ENCODE measurements at places on chromosomes 16 and 17. TPM values are rescaled to one million over a fixed set of nuclear protein-coding genes. Genes with fewer than 3 reads are reported as not detected.

GRCh38 chr17:50345432-50346312 lies at the start of gene XYLT2:
Gene XYLT2 (plus strand): TSS chr17:50346126. CDS start chr17:50346141, 15 bp downstream.
- H3K4me1 ChIP-seq: peaks cover 41% of the 10 kb centered on the region
- H3K36me3 ChIP-seq: peaks cover 1% of the 10 kb centered on the region
- peak; percentile 92 for DNase-seq

DNA sequence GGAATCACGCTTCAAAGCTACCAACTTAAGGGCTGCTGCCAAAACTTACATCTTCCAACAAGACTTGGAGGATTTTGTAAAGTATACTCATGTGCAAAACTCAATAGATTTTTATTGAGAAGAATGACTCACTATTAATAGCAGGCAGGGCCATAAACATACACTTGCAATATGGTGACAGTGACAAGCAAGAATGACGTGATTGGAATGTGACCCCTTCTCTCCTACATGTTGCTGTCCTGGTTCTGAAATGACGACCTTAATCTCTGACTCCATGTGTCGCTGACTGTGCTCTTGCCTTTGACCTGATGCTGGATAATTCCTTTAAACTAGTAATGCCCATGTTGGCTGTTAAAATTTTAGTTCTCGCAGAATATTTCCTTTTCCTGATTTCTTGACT lies 174.5 kb downstream of the PARN start:
- no peaks in the 10 kb centered on the region for H3K4me1 ChIP-seq
- no peak overlapping the region for H3K4me3 ChIP-seq
- DNase-seq: no peak
- no peaks in the 10 kb centered on the region for H3K27me3 ChIP-seq

- H3K36me3 ChIP-seq: peaks cover 2% of the 10 kb centered on the region
- H3K27me3 ChIP-seq: no peaks in the 10 kb centered on the region
- H3K4me3 ChIP-seq: no peak overlapping the region
- no peak for DNase-seq
- H3K4me1 ChIP-seq: peaks cover 6% of the 10 kb centered on the region
These were observed 293.8 kb upstream of the AXIN2 start for GRCh38 chr17:65855245-65855644.

- peak overlapping the region; percentile 97 for H3K27ac ChIP-seq
- H3K4me1 ChIP-seq: peaks cover 63% of the 10 kb centered on the region
- peak overlapping the region; percentile 76 for H3K4me3 ChIP-seq
- peak; percentile 71 for DNase-seq
These were observed 37.7 kb upstream of the TOB1 start for GRCh38 chr17:50903604-50904517.

DNA sequence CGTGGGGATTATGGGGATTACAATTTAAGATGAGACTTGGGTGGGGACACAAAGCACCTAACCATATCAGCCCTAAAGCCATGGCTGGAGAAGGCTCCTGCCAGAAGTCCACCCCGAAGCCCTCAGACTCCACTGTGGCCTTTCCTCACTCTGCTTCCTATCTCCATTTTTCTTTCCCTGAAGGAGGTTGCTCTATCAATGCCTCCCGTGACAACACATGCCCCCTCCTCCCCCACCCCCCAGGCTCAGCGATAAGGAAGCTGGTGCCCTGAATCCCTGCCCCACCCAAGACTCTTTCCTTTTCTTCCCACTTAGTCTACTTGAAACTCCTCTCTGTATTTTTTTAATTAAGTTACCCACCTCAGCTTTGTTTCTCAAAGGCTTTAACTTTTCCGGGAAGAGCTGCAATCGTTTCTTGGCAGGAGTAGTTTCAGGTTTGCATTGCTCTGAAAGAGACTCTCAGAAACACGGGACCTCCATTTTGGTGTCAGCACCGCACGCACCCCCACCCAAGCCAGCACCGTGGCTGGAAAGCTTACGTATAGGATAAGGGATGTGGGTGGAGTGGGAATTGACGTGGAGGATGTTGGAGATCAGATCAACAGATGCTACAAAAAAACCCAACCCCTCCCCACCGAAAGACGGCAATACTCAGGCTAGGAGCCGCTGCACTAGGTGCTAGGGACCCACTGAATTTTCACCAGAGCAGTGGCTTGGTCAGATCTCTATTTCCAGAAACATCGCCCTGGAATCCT lies 15.2 kb upstream of the CA4 start:
- peak; percentile 0 for DNase-seq
- peaks cover 30% of the 10 kb centered on the region for H3K27me3 ChIP-seq
- H3K36me3 ChIP-seq: peaks cover 11% of the 10 kb centered on the region
- peak overlapping the region; percentile 99 for H3K4me3 ChIP-seq
- peaks cover 45% of the 10 kb centered on the region for H3K4me1 ChIP-seq

DNA sequence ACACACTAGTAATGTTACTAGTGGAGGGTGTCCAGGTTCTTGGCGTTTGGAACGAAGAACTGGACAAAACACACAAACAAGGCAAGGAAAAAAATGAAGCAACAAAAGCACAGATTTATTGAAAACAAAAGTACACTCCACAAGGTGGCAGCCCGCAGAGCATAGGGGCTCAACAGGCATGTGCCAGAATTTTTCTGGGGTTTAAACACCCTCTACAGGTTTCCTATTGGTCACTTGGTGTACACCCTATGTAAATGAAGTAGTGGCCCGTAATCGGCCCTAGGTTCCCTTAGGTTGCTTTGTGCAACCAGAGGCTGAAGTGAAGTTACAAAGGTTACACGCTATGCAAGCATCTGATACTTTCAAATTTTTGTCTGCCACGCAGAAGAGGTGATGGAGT lies 8.1 kb downstream of the OR2C1 start:
- H3K36me3 ChIP-seq: peaks cover 24% of the 10 kb centered on the region
- H3K4me3 ChIP-seq: no peak overlapping the region
- peaks cover 14% of the 10 kb centered on the region for H3K4me1 ChIP-seq
- no peak overlapping the region for H3K27ac ChIP-seq
- H3K27me3 ChIP-seq: peaks cover 9% of the 10 kb centered on the region
- DNase-seq: no peak

- peaks cover 2% of the 10 kb centered on the region for H3K36me3 ChIP-seq
- H3K27ac ChIP-seq: no peak overlapping the region
- H3K27me3 ChIP-seq: no peaks in the 10 kb centered on the region
- H3K4me1 ChIP-seq: no peaks in the 10 kb centered on the region
These were observed 874.3 kb upstream of the EEF2KMT start for GRCh38 chr16:5971924-5972323.

DNA sequence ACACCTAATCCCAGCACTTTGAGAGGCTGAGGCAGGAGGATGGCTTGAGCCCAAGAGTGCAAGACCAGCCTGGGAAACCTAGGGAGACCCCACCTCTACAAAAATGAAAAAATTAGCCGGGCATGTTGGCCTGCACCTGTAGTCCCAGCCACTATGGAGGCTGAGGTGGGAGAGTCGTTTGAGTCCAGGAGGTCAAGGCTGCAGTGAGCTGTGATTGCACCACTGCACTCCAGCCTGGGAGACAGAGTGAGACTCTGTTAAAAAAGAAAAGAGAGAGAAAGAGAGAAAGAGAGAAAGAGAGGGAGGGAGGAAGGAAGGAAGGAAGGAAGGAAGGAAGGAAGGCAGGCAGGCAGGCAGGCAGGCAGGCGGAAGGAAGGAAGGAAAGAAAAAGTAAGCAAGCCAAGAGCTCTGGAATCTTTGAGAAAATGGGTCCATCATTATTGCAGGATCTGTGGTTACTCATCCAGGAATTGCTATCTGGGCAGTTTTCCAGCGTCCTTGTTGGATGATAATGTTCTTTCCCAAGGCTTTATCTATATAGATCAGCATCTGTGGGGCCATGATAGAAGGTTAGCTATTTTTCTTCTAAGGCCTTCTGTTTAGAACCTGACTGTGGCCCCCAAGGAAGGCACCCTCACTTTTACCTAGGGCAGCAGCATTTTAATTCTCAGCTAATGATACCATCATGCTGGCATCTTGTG lies 533.2 kb upstream of the CDH5 start:
- no peak overlapping the region for H3K27ac ChIP-seq
- no peaks in the 10 kb centered on the region for H3K27me3 ChIP-seq
- no peak for DNase-seq
- H3K36me3 ChIP-seq: no peaks in the 10 kb centered on the region
- H3K4me1 ChIP-seq: no peaks in the 10 kb centered on the region

GRCh38 chr16:16067127-16067526 lies 117.7 kb downstream of the ABCC1 start:
- no peak overlapping the region for H3K4me3 ChIP-seq
- no peaks in the 10 kb centered on the region for H3K4me1 ChIP-seq
- no peaks in the 10 kb centered on the region for H3K27me3 ChIP-seq
- DNase-seq: no peak
- peaks cover 23% of the 10 kb centered on the region for H3K36me3 ChIP-seq

- DNase-seq: no peak
- H3K27me3 ChIP-seq: no peaks in the 10 kb centered on the region
- peaks cover 62% of the 10 kb centered on the region for H3K4me1 ChIP-seq
- no peak overlapping the region for H3K27ac ChIP-seq
- peaks cover 9% of the 10 kb centered on the region for H3K36me3 ChIP-seq
These were observed 4.6 kb downstream of the VEZF1 start for GRCh38 chr17:57983446-57983845.

The NEK8 gene
- total RNA-seq: 6.9 TPM

The SLC38A8 gene
- not detected for total RNA-seq

The SNAI3 gene
- total RNA-seq: 10.5 TPM

The KCNG4 gene
- not detected for total RNA-seq

The MYO15B gene
- total RNA-seq: 121 TPM

All from activated T-cell treated with anti-CD3 and anti-CD28 coated beads, Interleukin-2, amount 50 U/mL, for 72 hours (primary cell).